Breast epithelium (tissue), 4 donors: ENCODE measurements at places on chromosomes 13 and 19.

DNA sequence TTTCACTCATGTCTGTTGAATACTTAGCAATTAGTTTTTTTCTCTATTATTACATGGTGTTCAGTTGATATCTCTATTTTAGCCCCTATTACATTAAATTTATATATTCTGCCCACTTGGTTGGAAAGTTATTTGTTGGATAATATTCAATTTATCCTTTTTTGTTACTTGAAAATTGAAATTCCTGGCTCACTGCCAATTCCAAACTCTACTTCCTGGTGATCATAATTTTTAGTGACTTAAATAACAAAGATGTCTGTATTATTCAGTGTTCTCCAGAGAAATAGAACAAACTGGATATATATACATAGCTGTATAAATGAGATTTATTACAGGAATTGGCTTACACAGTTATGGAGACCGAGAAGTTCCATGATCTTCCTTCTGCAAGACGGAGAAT, 93.6 kb downstream of the GPC5 start:
- H3K4me3 ChIP-seq: no peak overlapping the region
- DNase-seq: no peak
- no peaks in the 10 kb centered on the region for H3K4me1 ChIP-seq
- no peak overlapping the region for H3K27ac ChIP-seq
- H3K36me3 ChIP-seq: no peaks in the 10 kb centered on the region
- no peaks in the 10 kb centered on the region for H3K27me3 ChIP-seq

DNA sequence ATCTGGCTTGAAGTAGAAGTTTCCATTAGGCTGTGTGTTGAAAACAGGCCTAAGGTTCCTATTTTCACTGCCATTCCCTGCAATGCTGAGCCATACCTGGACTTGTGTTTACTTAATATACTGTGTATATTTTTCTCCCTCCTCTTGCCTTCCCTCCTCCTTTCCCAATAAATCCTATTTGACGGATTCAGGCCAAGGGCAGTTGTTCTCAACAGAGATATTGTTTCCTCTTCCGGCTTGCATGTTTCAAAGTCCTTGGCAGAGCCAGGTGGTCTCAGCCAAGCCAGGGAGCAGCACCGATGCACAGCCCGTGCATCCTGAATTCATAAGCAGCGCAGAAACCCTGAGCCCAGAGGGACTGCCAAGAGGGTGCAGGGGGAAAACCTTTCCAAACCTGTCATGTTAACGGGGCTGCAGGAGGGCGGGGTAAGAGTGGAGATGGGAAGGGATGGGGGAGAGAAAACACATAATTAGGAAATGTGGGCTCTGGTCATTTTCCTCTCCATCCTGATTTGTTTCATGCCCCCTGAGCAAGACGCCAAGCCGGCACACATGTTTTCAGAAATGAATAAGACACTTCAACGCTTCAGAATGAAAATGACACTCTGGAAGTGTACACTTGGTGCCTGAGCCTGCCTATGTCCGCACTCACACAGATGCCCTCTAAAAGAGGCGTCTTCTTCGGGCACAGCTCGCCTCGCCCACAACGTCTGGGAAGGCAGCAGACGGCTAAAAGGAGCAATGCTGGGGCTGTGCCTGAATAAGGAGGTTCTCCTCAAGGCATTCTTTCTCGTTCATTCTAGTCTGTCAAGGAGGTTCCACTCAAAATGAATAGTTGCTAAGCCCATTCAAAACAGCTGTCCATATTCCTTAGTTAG, 149.3 kb upstream of the UBL3 start:
- H3K4me3 ChIP-seq: no peak overlapping the region
- no peaks in the 10 kb centered on the region for H3K36me3 ChIP-seq
- H3K27me3 ChIP-seq: no peaks in the 10 kb centered on the region

- no peak overlapping the region for H3K4me3 ChIP-seq
- H3K36me3 ChIP-seq: no peaks in the 10 kb centered on the region
- no peaks in the 10 kb centered on the region for H3K27me3 ChIP-seq
- H3K4me1 ChIP-seq: no peaks in the 10 kb centered on the region
- H3K27ac ChIP-seq: no peak overlapping the region
Observed at GRCh38 chr19:48421548-48421947, 24.2 kb upstream of the GRWD1 start.

GRCh38 chr19:36081385-36081784, 26.7 kb downstream of the WDR62 start:
- H3K27me3 ChIP-seq: no peaks in the 10 kb centered on the region
- H3K27ac ChIP-seq: no peak overlapping the region
- no peak overlapping the region for H3K4me3 ChIP-seq
- H3K4me1 ChIP-seq: no peaks in the 10 kb centered on the region
- no peaks in the 10 kb centered on the region for H3K36me3 ChIP-seq

GRCh38 chr19:43622070-43622469, 2.6 kb upstream of the ZNF428 start:
- no peaks in the 10 kb centered on the region for H3K27me3 ChIP-seq
- H3K4me3 ChIP-seq: no peak overlapping the region
- H3K27ac ChIP-seq: no peak overlapping the region
- DNase-seq: no peak
- no peaks in the 10 kb centered on the region for H3K36me3 ChIP-seq

- peak overlapping the region; percentile 91 for H3K4me3 ChIP-seq
- no peaks in the 10 kb centered on the region for H3K27me3 ChIP-seq
- DNase-seq: no peak
Observed at GRCh38 chr19:4830768-4831265, 695 bp downstream of the TICAM1 start.

- H3K4me1 ChIP-seq: no peaks in the 10 kb centered on the region
- DNase-seq: no peak
- no peaks in the 10 kb centered on the region for H3K27me3 ChIP-seq
- H3K27ac ChIP-seq: no peak overlapping the region
- no peak overlapping the region for H3K4me3 ChIP-seq
Observed at GRCh38 chr19:48858984-48859710, 9.3 kb downstream of the PLEKHA4 start.

DNA sequence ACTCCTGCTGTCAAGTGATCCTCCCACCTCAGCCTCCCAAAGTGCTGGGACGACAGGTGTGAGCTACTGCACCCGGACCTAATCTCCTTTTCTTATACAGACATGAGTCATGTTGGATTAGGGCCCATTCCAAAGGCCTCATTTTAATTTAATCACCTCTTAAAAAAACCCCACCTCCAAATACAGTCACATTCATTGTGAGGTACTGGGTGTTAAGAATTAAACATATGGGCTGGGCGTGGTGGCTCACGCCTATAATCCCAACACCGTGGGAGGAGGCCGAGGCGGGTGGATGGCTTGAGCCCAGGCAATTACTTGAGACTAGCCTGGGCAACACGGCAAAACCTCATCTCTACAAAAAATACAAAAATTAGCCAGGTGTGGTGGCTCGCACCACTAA, 46.6 kb downstream of the PIN1 start:
- DNase-seq: no peak
- no peak overlapping the region for H3K27ac ChIP-seq
- no peaks in the 10 kb centered on the region for H3K27me3 ChIP-seq
- no peaks in the 10 kb centered on the region for H3K36me3 ChIP-seq

- H3K27ac ChIP-seq: no peak overlapping the region
- no peaks in the 10 kb centered on the region for H3K27me3 ChIP-seq
- H3K4me1 ChIP-seq: no peaks in the 10 kb centered on the region
- no peaks in the 10 kb centered on the region for H3K36me3 ChIP-seq
- no peak for DNase-seq
- no peak overlapping the region for H3K4me3 ChIP-seq
Observed at GRCh38 chr13:60716313-60716712, 319.3 kb downstream of the TDRD3 start.

- no peak for DNase-seq
- no peaks in the 10 kb centered on the region for H3K27me3 ChIP-seq
- no peaks in the 10 kb centered on the region for H3K4me1 ChIP-seq
- H3K27ac ChIP-seq: no peak overlapping the region
Observed at GRCh38 chr19:6868351-6868750, 19.0 kb upstream of the ADGRE1 start.

DNA sequence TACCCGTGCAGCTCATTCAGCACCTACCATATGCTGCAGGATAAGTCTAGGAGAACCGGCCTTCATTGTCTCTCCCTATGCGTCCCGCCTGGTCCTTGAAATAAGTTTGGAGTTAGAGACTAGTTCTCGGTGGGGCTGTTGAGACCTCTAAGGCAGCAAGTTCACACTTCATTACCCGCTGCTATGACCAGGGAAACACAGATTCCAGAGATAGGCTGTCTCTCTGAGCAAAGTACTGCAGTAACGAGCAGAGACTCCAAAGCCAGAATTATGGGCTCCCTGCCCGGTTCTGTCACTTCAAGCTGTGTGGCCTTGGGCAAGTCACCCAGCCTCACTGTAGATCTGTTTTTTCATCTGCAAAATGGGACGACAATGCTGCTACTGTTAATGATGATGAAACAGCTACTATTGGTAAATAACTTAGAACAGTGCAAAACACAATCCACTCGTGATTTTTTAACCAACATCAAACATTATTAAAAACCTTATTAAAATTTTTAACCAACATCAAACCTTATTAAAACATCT, 184.1 kb downstream of the USP12 start:
- DNase-seq: no peak
- H3K36me3 ChIP-seq: no peaks in the 10 kb centered on the region
- H3K4me3 ChIP-seq: no peak overlapping the region
- no peaks in the 10 kb centered on the region for H3K4me1 ChIP-seq

- H3K36me3 ChIP-seq: no peaks in the 10 kb centered on the region
- no peak for DNase-seq
- H3K4me3 ChIP-seq: no peak overlapping the region
- H3K27me3 ChIP-seq: no peaks in the 10 kb centered on the region
- H3K4me1 ChIP-seq: no peaks in the 10 kb centered on the region
Observed at GRCh38 chr19:19120308-19121231, 17.7 kb downstream of the TMEM161A start.

- H3K36me3 ChIP-seq: no peaks in the 10 kb centered on the region
- H3K27ac ChIP-seq: no peak overlapping the region
- no peaks in the 10 kb centered on the region for H3K4me1 ChIP-seq
- no peak for DNase-seq
- H3K4me3 ChIP-seq: no peak overlapping the region
- no peaks in the 10 kb centered on the region for H3K27me3 ChIP-seq
Observed at GRCh38 chr13:32086791-32087441, 55.3 kb downstream of the FRY start.

DNA sequence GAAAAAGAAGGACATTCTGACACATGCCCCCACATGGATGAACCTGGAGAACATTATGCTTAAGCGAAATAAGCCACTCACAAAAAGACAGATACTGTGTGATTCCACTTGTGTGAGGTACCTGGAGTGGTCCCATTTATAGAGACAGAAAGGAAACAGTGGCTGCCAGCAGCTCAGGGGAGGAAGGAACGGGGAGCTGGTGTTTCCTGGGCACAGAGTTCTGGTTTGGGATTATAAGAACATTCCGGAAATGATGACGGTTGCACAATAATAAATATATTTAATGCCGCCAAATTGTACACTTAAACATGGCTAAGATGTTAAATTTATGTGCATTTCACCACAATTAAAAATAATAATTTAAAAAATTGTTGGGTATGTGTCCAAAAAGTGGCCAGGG, 33.0 kb downstream of the SERP2 start:
- no peaks in the 10 kb centered on the region for H3K27me3 ChIP-seq
- H3K27ac ChIP-seq: peak overlapping the region; percentile 92
- no peaks in the 10 kb centered on the region for H3K36me3 ChIP-seq
- no peak for DNase-seq
- no peak overlapping the region for H3K4me3 ChIP-seq

DNA sequence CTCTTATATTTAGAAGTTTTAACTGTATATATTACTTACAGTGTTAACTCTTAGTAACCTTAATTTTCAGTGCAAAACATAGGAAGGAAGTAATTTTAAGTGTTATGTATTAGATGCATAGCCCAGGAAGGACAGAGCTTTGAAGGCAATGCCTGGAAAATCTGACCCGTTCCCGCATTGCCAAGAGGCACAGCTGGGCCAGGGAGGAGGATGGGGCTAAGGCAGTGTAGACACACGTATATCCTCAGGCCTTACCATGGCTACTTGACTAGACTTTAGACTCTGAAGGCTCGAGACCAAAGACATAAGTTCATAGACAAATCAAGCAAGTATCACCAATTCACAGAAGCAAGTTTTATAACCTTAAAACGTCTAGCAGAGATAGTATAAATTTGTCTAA, 1944.2 kb downstream of the OLFM4 start:
- DNase-seq: no peak
- H3K36me3 ChIP-seq: no peaks in the 10 kb centered on the region
- no peaks in the 10 kb centered on the region for H3K27me3 ChIP-seq
- no peaks in the 10 kb centered on the region for H3K4me1 ChIP-seq
- H3K27ac ChIP-seq: no peak overlapping the region
- H3K4me3 ChIP-seq: no peak overlapping the region

DNA sequence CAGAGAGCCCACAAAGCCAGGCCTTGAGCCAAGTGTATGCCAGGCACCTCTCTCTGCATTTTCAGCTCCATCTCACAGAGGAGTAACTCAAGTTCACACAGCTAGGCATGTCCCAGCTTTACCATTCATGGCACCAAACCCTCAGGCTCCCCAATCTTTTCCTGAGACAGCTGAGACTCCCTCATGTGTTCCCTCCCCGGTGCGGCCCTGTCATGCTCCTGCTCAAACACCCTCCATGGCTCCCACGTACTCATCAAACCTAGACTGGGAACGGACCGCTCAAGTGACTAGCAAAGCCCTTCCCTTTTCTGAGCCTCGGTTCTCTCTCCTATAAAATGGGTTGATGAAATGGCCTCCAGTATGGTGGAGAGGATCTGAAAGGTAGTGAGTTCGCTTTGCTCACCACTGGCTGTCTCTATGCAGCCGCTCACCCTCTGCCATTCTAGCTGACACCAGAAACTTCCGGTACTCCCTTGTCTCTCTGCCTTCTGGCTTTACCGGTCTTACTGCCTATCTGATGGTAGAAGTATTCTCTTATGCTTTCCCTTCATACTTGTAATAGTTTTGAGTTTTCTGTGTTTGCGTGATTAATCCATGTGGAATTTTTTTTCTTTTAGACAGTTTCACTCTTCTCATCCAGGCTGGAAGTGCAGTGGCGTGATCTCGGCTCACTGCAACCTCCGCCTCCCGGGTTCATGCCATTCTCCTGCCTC, 7.8 kb upstream of the SLC44A2 start:
- H3K27ac ChIP-seq: peak overlapping the region; percentile 59
- H3K27me3 ChIP-seq: no peaks in the 10 kb centered on the region
- H3K4me3 ChIP-seq: peak overlapping the region; percentile 32
- DNase-seq: peak; percentile 57
- no peaks in the 10 kb centered on the region for H3K36me3 ChIP-seq

- H3K4me3 ChIP-seq: no peak overlapping the region
- no peak for DNase-seq
- no peak overlapping the region for H3K27ac ChIP-seq
- H3K4me1 ChIP-seq: no peaks in the 10 kb centered on the region
- no peaks in the 10 kb centered on the region for H3K36me3 ChIP-seq
Observed at GRCh38 chr13:20171364-20171763, 10.5 kb upstream of the GJA3 start.

DNA sequence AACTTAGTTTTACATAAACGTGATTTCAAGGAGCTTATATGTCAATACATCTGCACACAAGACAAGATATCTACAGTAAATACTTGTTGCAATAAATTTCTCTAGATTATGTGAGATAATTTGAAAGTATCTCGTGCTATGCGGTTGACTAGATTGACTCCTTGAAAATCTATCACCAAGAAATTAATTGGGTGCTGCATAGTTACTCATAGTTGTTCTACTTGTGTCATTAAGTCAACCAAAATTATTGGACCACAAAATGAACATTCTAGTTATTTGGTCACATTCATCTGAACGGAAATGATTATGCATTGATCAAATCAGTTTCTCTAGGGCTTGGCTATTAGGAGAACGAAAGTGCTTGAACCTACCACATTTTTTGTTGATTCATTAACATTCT, 2291.5 kb downstream of the PCDH9 start:
- H3K36me3 ChIP-seq: no peaks in the 10 kb centered on the region
- H3K4me1 ChIP-seq: no peaks in the 10 kb centered on the region
- no peak overlapping the region for H3K27ac ChIP-seq
- no peak overlapping the region for H3K4me3 ChIP-seq
